ENCODE measurements at places on chromosomes 2 and 18. TPM values are rescaled to one million over a fixed set of nuclear protein-coding genes. Genes with fewer than 3 reads are reported as not detected.

REG3A gene
- polyA plus RNA-seq, result not detected

DYNC2LI1 gene
- 26.6 TPM for polyA plus RNA-seq

NOSTRIN gene
- polyA plus RNA-seq, result not detected

ALPG gene
- not detected for polyA plus RNA-seq

IL1B gene
- 0.25 TPM for polyA plus RNA-seq

DTNA gene
- 7.9 TPM for polyA plus RNA-seq

CFAP221 gene
- 0.12 TPM for polyA plus RNA-seq

AFF3 gene
- polyA plus RNA-seq, result 0.36 TPM

RAB6D gene
- polyA plus RNA-seq, result not detected

ANKRD29 gene
- polyA plus RNA-seq, result 8.2 TPM

TMEFF2 gene
- 5.4 TPM for polyA plus RNA-seq

ONECUT2 gene
- 0.10 TPM for polyA plus RNA-seq

IL1R2 gene
- polyA plus RNA-seq, result 0.49 TPM

ACTG2 gene
- polyA plus RNA-seq, result 0.10 TPM

ABHD1 gene
- polyA plus RNA-seq, result 3.3 TPM
